Right ventricle myocardium inferior (tissue), 1 donor: ENCODE measurements at places on chromosomes 7 and 10.

DNA sequence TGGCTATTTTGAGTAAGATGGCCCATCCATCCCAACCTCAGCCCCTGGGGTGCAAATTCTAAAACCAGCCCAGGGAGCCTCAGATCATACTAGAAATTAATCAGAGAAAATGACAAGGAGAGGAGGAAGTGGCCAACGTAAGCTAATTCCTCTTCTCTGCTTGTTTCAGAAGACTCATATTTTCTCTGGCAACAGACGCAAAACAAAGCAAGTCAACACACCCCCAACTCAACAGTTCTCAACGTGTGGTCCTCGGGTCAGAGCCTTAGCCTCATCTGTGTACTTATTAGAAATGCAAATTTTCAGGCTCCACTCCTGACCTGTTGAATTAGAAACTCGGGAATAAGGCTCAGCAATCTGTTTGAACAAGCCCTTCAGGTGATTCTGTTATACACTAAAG lies 413.9 kb upstream of the AUTS2 start:
- DNase-seq = no peak

DNA sequence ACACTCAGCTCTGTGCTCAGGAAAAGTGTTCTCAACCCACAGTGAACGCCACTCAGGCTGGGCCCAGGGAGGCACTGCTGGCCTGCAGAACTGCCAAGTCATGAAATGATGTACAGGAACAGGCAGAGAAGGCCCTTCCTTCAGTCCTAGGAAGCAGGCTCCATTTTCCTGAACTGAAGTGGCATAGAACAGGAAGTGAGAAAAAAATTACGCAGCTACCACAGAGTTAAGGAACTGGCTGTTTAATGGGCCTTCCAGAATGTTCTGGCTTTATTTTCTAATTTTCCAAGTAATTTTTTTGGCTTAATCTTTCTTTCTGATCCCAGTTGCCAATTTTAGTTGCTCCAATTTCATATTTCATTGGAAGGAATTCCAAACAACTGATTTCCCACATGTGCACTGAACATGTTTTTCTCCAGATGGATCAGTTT lies 39.3 kb downstream of the LRRC18 start:
- no peak for DNase-seq

- no peak for DNase-seq
Observed at GRCh38 chr7:26650103-26650502, 214.3 kb downstream of the SKAP2 start.

DNA sequence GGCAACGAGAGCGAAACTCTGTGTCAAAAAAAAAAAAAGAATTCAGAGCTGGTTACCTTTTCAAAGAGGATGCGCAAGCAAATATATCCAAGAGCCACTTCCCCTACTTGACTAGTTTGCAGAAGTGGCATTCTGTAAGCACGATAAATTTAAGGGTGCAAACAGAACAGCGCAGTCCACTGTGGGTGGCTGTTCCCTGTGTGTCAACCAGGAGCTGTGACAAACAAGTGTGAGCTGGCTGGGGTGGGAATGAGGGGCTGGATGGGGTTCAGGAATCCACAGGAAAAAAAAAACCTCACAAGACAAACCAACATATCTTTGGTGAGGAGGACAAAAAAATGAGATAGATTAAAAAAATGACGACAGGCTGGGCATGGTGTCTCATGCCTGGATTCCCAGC lies 15.9 kb downstream of the GUSB start:
- no peak for DNase-seq

DNA sequence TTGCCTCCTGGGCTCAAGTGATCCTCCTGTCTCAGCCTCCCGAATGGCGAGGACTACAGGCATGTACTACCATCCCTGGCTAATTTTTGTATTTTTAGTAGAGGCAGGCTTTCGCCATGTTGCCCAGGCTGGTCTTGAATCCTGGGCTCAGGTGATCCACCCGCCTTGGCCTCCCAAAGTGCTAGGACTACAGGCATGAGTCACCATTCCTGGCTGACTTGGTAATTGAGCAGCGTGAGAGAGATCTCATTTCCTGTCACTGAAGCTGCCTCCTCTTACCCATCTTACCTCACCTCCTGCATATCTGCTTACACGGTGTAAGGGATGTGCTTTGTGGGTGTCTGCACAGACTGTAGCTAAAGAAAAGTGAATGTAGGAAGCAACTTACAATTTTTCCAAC lies 9.7 kb downstream of the IFIT3 start:
- DNase-seq = no peak

- DNase-seq = no peak
Observed at GRCh38 chr7:97145068-97145467, 27.6 kb downstream of the SDHAF3 start.

DNA sequence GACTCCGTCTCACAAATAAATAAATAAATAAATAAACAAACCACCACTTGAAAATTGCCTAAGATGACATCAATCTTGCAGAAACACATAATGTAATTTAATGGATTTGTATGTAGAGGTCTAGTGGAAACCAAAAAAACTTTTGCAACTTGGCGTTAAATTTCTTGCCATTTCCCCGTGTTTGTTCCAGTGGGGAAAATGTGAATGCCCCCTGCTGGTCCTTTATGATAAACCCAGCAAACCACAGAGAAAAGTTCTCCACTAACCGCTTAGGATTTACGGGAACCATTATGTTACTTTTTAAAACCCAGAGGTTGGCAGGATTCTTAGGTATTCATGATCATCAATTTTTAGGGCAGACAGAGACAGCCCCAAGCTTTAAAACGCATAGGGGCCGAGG lies 32.5 kb downstream of the LAMB4 start:
- no peak for DNase-seq
